ENCODE measurements at places on chromosomes 3 and 15.

- DNase-seq: no peak
These were observed 238.6 kb upstream of the CHRM5 start for GRCh38 chr15:33729653-33730052.

DNA sequence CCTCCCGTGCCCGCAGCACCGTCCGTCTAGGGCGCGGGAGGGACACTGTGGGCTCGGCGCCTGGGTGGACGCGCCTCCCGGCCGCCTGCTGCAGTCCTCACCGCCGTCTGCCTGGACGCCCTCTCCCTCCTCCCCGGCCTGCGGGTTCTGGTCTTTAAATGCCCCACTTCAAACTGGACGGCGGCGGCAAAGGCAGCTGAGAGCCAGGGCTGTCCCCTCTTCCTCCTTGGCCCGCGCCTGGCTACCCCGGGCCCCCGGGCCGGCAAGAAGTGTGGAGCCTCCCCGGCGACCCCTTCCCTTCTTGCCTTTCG lies 426 bp downstream of the CBLB start:
- no peak for DNase-seq

- no peak for DNase-seq
These were observed 43.7 kb upstream of the NECTIN3 start for GRCh38 chr3:111027868-111028267.

- no peak for DNase-seq
These were observed 15.2 kb downstream of the ATG7 start for GRCh38 chr3:11287404-11287803.

DNA sequence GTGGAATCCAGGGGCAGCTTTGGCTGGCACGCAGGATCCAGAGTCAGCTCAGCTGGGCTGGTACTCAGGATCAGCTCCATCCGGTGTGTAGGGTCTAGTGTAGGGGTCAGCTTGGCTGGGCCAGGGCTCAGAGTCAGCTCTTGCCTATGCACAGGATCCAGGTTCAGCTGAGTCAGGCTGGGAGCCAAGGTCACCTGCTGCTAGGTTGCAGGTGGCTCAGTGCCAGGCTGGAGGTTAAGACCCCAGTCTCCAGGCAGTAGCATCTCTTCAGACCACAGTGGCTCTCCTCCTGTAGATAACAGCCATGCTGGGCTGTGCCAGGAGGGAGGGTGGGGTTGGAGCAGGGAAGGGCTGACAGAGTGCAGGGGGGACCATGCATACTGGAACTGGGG lies 1.8 kb downstream of the HYAL3 start:
- DNase-seq: no peak

DNA sequence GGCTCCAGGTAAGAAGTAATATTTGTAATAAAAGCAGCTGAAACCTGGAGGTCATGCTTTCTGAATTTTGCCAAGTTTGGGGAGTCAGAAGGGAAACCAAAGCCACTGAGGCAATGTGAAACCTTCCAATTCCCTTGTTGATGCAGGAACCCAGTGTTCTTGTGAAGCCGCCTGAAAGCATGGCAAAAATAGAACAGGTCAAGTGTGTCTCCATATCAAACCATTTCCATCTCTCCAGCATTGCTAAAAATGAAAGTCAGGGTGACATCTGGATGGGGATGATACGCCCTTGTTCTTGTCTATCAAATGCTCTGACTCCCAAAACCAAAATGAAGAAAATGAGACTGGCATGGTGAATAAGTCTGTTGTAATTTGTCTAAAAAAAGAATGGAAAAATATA lies 362.5 kb downstream of the VPS13C start:
- no peak for DNase-seq

DNA sequence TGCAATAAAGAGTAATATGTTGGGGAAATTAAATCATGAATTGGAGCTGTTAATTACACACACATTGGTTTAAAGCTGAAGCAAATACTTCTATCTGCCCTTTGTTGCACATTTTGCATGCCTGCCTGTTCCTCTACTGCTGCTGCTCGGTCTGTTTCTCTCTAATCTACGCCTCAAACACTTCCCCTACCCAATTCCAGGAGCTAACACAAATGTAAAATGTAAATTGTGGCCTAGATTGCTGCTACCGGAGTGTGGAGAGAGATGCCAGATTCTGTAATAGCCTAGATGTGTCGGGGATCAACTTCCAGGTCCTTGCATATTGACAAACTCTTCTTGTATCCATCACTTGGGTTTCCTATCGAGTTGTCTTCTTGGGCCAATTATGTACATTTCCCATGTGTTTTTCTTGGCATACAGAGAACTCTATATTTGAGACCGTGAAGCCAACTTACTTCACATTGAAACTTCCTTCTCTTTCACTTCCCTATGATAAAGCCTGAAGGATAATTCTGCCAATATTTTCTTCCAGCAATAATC lies 450.4 kb upstream of the NR2F2 start:
- DNase-seq: no peak

- DNase-seq: no peak
These were observed 200.7 kb downstream of the SOX2 start for GRCh38 chr3:181912384-181912783.

GRCh38 chr3:16374047-16374934 lies 109.3 kb downstream of the OXNAD1 start:
- DNase-seq: no peak

All from SK-N-MC (cell line).